ENCODE measurements at places on chromosomes 6 and 20.

GRCh38 chr6:44867571-44868334, 460.4 kb upstream of the RUNX2 start:
- no peak for DNase-seq

DNA sequence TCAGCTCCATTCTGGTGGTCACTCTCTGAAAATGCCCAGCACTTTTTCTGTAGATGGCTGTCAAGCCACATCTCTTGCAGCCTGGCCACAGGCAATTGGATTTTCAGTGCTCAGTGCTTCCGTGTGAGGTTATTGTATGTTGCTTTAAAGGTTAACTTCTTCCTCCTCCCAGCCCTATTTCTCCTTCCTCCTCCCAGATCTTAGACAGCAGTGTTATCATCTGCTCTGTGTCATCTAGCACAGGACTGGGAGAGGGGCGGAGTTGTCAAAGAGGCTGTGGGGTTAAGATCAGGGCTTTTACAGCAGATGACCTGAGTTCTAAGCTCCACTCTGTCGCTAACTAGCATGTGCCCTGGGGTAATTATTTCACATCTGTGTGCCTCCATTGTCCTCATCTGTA, 129.0 kb downstream of the PHACTR3 start:
- no peak for DNase-seq

- DNase-seq = no peak
Observed at GRCh38 chr20:54398814-54399213, 76.6 kb upstream of the DOK5 start.

- no peak for DNase-seq
Observed at GRCh38 chr6:27980111-27980510, 23.1 kb downstream of the OR2B6 start.

DNA sequence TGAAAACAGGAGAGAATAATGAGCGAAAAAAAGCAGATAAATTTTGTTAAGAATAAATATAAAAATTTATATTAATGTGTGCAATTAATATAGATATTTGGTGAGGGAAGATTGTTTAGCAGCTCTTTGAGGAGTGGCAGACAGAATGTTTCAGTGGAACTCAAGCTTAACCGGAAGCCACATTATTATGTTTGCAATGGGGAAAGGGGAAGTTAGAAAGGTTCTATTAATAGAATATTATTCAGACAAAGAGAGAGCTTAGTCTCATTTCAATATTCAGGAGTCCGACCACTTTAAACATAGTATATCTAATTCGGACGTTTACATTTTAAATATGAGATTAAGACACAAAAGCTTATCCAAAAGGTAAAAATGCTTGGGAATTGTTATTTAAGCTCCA, 81.6 kb upstream of the KHDRBS2 start:
- DNase-seq = no peak
